ENCODE measurements at places on chromosomes 3 and 15. TPM values are rescaled to one million over a fixed set of nuclear protein-coding genes. Genes with fewer than 3 reads are reported as not detected.

GRCh38 chr3:24401090-24401810 lies 93.4 kb downstream of the THRB start:
- no peaks in the 10 kb centered on the region for H3K36me3 ChIP-seq
- H3K4me3 ChIP-seq = no peak overlapping the region
- H3K27ac ChIP-seq = no peak overlapping the region
- no peak for DNase-seq

FAM107A gene
- 80.2 TPM for total RNA-seq

SPINK8 gene
- total RNA-seq = not detected

DNA sequence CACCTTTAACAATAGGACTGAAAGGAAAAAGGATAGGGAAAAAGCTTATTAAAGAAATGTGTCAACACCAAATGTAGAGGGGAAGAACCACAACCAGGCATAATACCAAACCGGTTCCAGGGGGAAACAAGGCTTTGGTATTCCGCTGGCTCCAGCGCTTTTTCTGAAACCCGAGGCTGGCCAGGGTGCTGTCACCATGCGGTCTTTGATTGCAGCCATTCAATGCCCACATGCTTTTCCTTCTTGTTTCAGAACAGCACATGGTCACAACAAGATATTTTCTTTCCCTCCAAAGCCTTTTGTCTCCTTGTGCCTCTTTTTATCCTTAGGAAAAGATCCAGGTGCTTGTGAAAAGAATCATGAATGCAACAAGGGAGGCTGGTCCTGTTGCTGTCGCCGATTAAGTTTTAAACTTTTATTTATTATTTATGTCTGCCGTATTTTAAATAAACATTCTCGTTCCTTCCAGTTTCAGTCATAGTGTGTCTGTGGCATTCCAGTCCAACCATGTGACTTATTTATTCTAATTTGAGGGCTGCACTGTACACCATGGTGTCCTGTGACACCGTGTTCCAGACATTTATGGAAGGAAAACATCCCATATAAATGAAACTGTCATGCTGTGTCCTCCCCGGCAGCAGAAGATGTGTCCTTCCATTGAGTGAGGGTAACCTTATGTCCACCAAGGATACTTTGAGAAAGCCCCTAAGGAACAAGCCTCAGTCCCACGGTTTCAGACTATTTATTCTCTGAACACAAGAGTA lies 41.1 kb downstream of the CCK start:
- peak; percentile 60 for DNase-seq
- no peak overlapping the region for H3K4me3 ChIP-seq
- no peaks in the 10 kb centered on the region for H3K27me3 ChIP-seq
- H3K27ac ChIP-seq = peak overlapping the region; percentile 74
- H3K4me1 ChIP-seq = peaks cover 13% of the 10 kb centered on the region
- H3K36me3 ChIP-seq = no peaks in the 10 kb centered on the region

TRIM59 gene
- 11.4 TPM for total RNA-seq

GRCh38 chr15:91609231-91609630 lies 244.3 kb upstream of the SLCO3A1 start:
- H3K4me1 ChIP-seq = no peaks in the 10 kb centered on the region
- H3K27me3 ChIP-seq = no peaks in the 10 kb centered on the region
- no peak overlapping the region for H3K4me3 ChIP-seq
- H3K27ac ChIP-seq = no peak overlapping the region

SERPINI2 gene
- 3.1 TPM for total RNA-seq

GRCh38 chr3:185316740-185317412 lies 46.1 kb upstream of the MAP3K13 start:
- no peak overlapping the region for H3K27ac ChIP-seq
- no peaks in the 10 kb centered on the region for H3K27me3 ChIP-seq
- no peak for DNase-seq
- no peaks in the 10 kb centered on the region for H3K36me3 ChIP-seq

DNA sequence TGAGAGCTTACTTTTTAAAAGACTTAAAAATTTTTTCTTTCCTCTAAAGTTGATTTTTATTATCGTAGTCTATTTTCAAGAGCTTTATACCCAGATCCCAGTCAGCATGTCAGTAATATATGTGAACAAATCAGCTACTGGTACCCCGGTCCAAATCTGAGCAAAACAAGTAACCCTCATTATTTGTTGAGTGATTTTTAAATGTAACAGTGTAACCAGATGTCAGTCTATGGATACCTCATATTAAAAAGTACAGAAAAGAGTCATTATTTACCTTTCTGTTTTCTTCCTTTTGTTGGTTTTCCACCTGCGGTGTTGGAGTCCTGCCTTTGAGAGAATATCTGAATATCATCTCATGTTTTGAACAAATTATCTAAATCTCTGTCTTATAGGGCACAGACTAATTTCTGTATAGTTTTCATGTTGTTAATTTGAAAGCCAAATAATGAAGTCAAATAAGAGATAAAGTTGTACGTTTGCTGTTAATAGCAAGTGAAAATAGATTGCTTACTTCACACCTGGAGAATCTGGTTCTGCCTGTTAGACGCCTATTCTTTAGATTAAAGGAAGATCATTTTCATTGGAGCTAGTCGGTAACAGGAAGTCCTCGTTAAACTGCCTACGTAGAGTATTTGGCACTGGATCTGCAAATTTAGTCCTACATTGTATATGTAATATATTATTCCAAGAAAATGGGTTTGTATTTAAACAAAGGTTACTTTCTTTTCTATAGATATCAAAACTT lies at the start of gene STX19:
TSS of gene STX19 (minus strand) at position 505 of the 745 bp plus-strand sequence. CDS start 13,328 bp downstream, outside the sequence.
- no peaks in the 10 kb centered on the region for H3K27me3 ChIP-seq
- no peaks in the 10 kb centered on the region for H3K4me1 ChIP-seq
- H3K4me3 ChIP-seq = peak within 1 kb of the TSS; percentile 1
- no peaks in the 10 kb centered on the region for H3K36me3 ChIP-seq
- peak; percentile 47 for DNase-seq

DNA sequence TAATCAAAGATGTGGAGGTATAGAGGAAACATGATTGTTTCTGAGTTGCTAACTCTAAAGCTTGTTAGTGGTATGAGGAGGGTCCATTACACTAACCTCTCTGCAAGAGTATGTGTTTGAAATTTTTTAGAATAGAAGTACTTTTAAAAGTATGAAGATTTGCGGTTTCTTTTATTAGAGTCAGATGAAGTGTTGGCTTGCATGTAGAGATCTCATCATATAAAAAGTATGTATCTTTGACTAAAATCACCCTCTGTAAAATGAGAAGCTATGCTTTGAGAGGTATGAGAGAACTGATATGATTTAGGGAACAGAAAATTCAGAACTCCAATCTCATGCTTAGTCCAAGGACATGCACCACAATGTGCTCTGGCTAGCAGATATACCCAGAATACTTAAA lies 140.4 kb upstream of the MBNL1 start:
- DNase-seq = no peak
- no peak overlapping the region for H3K27ac ChIP-seq
- H3K4me3 ChIP-seq = no peak overlapping the region

IL5RA gene
- total RNA-seq = 1.5 TPM

GRCh38 chr3:133457025-133457424 lies 57.2 kb downstream of the BFSP2 start:
- peaks cover 5% of the 10 kb centered on the region for H3K4me1 ChIP-seq
- no peaks in the 10 kb centered on the region for H3K36me3 ChIP-seq
- H3K27ac ChIP-seq = no peak overlapping the region
- no peak for DNase-seq

SHC4 gene
- total RNA-seq = 45.0 TPM

DNA sequence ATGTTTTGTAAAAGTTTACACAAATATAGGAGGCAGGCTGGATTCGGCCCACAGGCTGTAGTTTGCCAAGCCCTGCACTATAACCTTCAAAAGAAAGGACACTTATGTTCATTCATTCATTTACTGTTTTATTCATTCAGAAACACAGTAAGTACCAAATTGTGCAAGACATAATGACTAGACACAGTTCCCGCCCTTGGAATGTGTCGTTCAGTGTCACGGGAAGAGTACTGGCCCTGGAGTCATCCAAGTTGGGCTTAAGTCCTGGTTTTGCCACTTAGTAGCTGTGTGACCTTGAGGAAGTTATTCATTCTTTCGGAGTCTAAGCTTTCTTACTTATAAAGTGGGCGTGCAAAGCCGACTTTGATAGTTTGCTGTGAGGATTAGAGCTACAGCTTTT lies 22.0 kb downstream of the COLQ start:
- H3K27ac ChIP-seq = no peak overlapping the region
- H3K4me3 ChIP-seq = no peak overlapping the region
- no peak for DNase-seq
- H3K36me3 ChIP-seq = no peaks in the 10 kb centered on the region

TM4SF1 gene
- 142 TPM for total RNA-seq

SLC25A36 gene
- 91.0 TPM for total RNA-seq

Measured in prostate gland (tissue), 2 donors.